ENCODE measurements at places on chromosomes 5 and 9.
A peak's percentile ranks its signal among the peaks of the same experiment; 100 is the strongest.

- peak; percentile 81 for DNase-seq
Measured at GRCh38 chr5:163379298-163380155, 57.9 kb upstream of the CCNG1 start.

GRCh38 chr9:19087106-19088000 is 15.4 kb downstream of the HAUS6 start:
- no peak for DNase-seq

DNA sequence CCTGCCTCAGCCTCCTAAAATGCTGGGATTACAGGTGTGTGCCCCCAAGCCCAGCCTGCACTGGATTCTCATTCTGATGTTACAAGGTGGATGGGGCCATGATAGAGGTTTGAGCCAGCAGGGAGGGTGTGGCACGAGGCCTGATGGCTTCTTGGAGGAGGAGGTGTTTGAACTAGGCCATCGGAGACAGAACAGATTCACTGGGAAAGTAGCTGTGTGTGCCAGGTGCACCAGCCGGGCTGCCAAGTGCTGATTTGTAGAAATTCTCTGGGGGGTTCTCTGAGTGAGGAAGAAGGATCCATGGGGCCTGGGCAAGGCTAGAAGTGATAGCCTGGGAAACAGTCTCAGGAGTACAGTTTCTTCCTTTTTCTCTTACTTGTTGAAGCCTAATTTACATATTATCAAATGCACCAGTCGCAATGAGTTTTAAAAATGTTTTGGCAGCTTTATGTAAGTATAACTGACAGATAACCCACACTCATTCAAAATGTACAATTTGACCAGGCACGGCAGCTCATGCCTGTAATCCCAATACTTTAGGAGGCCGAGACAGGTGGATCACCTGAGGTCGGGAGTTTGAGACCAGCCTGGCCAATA is 31.1 kb upstream of the STXBP1 start:
- no peak for DNase-seq

DNA sequence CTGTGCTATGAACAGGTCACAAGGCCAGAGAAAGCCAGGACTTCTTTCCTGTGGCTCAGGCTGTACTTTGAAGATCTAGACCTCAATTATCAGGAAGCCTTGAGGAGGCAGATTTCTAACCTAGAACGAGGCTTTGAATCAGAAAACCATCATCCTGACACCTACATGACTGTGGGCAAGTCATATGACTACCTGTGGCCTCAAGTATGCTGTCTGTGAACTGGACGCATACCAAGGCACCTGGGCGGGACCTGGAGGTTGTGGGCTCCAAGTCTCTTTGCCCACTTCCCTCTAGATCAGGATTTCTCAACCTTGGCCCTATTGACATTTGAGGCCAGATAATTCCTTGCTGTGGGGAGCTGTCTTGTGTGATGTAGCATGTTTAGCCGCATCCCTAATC is 42.5 kb downstream of the KLF4 start:
- DNase-seq, result no peak

DNA sequence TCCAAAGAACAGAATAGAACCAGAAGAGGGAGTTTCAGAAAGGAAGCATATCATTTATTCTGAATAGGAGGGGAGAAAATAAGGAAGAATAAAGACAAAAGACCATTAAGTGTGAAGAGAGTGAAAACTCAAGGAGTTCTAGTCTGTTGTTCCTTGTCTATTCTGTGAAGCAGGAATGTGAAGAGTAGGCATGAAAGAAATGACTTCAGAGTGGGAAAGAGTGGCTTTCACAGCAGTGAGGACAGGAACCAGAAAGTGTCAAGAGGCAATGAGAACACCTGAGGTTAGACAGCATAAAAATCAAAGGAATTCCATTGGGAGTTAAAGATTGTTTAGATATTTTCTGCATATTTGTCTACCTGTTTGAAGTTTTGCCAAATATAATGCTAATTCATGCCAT is 768.8 kb upstream of the GRAMD2B start:
- DNase-seq, result no peak

GRCh38 chr9:110095776-110096175 is 112.2 kb downstream of the C9orf152 start:
- peak; percentile 16 for DNase-seq

GRCh38 chr5:84378961-84379360 is 5.7 kb downstream of the EDIL3 start:
- DNase-seq, result peak; percentile 42

- no peak for DNase-seq
Measured at GRCh38 chr5:92554447-92555085, 1026.5 kb downstream of the NR2F1-AS1 start.

GRCh38 chr5:5293029-5293428 is 129.4 kb upstream of the ICE1 start:
- DNase-seq, result no peak

- DNase-seq, result peak; percentile 46
Measured at GRCh38 chr9:68751556-68751955, 46.5 kb downstream of the PIP5K1B start.

- DNase-seq, result no peak
Measured at GRCh38 chr5:107937204-107937603, 266.5 kb upstream of the EFNA5 start.

DNA sequence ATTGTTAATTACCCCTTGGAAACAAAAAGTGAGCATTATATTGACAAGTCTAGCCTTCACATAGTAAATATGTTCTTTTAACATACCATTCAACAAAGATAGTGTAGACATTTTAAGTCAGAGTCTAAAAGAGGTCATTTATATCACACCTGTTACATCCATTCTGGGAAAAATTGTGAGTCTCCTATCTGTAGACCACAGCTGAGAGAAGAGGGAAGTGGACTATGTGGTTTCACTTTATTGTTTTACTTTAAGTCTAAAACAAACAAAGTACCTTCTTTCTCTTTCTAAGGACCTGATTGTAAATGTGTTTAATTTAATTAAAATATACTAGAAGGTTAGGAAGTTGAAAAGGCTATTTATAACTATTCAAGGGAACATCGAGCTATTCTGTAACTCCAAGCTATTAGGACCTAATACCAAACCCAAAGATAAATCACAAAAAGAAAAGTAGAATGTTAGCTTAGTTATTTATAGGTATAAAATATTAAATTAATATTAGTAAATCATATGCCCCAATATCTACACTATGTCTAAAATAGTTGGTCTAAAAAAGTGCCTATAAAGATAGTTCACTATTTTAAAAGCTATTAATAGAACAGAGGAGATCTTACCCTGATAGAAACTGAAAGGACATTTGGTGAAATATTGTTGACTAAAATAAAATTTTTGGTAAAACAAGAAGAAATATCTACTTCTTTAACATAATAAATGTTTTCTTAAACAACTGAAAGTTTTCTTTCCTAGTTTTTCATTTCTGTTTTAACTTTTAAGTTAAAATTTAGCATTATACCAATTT is 134.9 kb downstream of the TMEM167A start:
- peak; percentile 74 for DNase-seq

DNA sequence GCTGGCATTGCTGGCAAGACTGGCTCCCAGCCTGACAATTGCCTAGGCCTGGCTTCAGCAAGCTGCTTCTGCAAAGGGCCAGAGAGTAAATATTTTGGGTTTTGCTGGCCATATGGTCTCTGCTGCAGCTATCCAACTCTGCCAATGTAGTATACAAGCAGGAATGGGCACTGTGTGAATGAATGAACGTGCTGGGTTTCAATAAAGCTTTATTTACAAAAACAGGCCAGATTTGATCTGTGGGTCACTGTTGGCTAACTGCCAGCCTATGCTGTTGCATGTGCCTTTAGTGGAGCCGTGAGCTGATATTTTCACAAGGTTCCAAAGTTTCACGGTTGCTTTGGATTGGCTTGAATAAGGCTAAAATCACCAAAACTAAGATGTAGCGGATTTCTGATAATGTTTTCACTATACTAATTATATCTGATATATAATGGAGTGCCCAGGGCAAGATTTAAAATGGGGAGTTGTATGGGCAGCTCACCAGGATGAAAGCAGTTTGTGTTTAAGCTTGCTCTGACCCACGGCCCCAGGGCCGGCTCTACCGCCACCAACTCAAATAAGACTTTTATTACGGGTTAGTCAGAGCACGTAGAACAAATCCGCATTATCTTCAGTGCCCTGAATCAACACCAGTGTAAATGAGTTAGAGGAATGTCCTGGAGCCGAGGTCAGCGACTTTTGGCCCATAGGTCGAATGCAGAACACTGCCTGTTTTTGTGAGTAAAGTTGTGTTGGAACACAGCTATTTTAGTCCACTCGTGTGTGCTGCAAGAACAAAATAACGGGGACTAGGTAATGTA is 98.6 kb upstream of the DAP start:
- DNase-seq, result no peak

DNA sequence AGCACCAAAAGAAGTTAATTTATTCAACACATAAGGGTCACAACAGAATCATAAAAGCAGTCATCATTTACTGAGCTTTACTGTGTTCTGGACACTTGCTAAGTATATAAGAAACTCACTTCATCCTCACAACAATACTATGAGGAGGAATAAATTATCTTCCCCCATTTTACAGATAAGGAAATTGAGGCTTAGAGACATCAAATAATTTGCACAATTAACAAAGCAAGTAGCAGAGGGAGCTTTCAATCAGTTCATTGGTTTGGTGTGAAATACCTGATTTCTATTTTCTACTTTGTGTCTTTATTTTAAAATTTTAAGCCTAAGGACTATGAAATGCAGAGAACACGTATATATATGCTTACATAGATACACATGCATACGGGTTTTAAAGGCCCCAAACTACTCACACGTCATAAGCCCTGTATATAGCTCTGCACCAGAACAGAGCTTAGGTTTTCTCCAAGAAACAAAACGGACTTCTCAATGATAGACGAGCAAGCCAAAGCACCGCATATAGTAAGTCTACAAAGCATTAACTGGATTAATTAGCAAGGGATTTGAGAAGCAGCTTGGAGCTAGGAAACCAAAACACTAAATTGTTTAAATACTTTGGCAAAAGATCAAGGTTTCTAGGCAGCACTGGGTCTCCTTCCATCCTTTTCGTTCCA is 95.6 kb downstream of the DENND1A start:
- DNase-seq, result peak; percentile 61

GRCh38 chr9:8963885-8964284 is 1164.3 kb upstream of the DMAC1 start:
- no peak for DNase-seq

- peak; percentile 42 for DNase-seq
Measured at GRCh38 chr5:140134277-140134935, 8.7 kb downstream of the IGIP start.

DNA sequence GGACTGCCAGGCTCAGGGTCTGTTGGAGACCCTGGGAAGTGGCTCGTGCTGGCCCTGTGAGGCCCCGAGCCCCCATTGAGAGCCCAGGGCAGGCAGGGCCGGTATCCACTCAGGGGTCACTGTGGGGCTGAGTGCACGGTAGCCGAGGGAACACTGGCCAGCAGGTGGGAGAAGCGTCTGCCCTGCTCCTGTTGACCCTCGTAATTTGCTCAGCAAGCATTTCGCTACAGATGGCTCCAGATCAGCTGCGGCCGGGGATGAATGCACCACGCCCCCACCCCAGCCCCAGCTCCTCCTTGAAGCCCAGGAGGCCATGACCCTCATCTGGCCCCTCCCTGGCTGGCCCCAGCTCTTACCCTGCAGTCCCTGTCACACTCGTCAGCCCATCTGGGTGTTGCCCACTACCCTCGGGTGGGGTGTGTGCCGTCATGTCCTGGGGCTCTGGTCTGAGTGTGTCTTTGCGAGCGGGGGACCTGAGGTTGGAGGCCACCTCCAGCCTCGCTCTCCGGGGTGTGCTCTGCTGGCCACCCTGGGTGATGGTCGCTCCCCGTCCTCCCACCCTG is 6.1 kb upstream of the NRARP start:
- no peak for DNase-seq

GRCh38 chr9:121976751-121977150 is 116.4 kb downstream of the TTLL11 start:
- DNase-seq, result peak; percentile 9

DNA sequence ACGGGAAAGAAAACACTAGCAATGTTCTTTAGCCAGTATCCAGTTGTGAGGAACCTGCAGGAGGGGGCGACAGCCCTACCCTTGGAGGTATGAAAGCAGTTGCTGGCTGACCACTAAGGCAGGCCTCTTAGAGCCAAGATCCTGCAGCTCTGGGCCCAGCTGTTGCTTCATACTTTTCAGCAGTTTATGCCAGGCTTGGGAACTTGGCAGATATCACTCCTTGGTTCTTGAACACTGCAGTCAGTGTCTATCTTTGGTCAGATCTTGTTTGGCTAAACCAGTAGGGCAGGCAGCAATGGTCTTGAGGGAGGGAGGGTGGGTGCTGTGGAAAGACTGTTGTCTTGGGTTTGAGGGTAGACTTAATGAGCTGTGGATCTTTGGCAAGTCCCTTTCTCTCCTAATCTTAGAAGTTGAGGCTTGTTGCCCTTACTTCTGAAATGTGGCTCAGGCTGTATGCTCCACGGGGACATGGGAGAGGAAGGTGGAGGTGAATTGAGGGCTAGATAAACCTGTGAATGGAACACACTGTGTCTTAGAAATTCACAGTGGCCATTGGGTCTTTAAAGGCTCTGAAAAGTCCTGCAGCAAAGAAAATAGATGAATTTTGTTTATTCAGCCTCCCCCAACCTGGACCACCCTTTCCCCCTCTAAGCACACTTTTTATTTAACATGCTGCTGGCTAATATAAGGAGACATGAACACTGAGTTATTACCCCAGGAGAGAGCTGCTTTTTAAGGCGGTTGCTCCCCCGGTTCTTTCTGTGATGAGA is 37.5 kb downstream of the ZNF618 start:
- no peak for DNase-seq

GRCh38 chr9:134793288-134794188 is 87.1 kb upstream of the FCN2 start:
- no peak for DNase-seq

DNA sequence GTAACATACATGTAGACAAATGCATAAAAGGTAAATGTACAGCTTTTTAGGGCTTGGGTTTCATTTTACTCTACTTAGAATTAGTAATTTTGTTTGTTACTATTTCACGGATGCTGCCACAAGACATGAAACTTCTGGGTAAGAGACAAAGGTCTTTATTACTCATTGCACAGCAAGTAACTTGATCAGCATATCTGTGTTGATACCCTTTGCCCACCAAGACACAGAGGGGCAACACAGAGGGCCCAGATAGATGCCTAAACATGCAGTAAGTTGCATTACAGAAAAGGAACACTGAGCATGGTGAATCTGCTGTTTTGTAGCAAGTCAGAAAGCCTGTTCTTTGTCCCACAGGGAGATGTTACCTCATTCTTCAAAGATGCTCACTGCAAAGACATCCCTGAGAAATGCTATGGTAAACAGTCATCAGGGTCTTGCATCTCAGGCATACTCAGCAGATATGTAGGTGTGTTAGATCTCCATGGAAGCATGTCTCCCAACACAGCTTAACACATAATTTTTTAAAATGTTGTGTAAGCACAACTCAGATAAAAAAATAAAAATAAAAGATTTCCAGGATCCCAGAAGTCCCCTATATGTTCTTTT is 10.3 kb downstream of the ITGA2 start:
- no peak for DNase-seq

GRCh38 chr5:36938129-36938528 is 61.6 kb downstream of the NIPBL start:
- no peak for DNase-seq

- DNase-seq, result peak; percentile 5
Measured at GRCh38 chr5:13316176-13316575, 628.3 kb downstream of the DNAH5 start.

Measured in OCI-M1 (cell line).